NCI-H526 (cell line): ENCODE measurements at places on chromosomes 16 and 17.

DNA sequence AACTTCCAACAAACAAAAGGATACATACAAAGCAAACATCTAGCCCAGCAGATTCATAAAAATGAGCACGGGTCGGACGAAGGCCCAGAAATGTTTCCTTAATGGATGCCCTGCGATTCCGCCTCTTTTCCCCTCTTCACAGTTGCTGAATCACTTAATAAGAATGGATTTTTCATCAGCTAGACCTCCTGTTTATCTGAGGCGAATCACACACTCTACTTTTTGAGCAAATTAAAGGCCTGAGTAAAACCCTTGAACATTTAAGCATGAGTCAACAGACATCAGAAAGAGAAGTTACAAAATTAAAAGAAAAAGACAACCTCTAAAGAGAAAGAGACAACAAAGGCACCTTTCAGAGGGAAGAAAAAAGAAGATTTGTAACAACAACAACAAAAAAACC lies 44.7 kb downstream of the HS3ST3A1 start:
- DNase-seq, result no peak

DNA sequence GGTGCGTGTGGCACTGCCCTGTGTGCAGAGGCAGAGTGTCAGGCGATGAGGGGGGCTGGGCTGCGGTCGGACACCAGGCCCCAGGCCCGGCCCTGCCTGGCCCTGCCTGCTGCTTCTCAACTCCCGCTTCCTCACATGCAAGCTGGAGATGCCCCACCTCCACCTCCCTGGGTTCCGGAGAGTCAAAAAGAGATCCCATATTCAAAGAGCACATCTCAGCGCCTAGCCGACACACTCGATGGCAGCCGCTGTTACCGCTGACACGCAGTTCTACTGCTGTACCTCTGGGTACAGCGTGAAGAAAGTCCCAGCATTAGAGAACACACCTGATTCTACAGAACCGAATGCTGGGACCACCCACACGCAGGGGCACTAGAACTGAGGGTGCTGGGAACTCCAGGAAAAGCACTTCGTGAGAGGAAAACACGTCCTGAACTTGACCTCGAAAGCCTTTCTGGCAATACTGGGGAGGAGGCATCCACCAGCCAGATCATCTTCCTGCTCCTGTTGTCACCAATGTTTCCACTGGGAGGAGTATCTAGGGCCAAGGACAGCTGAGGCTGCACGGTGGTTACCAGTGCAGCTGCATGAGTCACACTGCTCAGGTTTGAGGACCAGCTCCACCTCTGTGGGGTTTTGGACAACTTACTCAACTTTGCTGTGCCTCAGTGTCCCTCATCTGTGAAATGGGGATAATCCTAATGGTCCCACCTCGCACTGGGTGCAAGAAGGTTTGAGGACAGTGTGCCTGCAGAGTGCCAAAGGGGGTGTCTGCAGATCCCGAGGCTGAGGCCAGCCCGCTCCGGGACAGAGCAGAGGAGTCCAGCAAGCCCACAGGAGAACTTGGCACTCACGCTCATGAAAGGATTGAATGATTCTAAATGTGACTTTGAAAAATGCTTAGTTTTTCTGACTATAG lies 100.4 kb upstream of the DNAH17 start:
- no peak for DNase-seq

DNA sequence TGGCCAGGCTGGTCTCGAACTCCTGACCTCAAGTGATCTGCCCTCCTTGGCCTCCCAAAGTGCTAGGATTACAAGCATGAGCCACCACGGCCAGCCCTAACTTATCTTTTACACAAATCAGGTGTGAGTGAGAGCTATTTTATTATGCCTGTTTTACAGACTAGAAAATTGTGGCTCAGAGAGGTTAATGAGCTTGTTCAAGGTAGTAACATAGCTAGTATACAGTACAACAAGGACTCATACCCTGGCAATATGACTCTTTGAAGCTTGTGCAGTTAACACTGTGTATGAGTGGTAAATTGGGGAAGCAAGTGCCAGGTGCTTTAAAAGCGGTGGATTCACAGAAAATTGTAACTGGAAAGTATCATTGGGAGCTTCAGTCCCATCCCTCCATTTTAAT lies 49.0 kb downstream of the YPEL2 start:
- DNase-seq, result no peak

DNA sequence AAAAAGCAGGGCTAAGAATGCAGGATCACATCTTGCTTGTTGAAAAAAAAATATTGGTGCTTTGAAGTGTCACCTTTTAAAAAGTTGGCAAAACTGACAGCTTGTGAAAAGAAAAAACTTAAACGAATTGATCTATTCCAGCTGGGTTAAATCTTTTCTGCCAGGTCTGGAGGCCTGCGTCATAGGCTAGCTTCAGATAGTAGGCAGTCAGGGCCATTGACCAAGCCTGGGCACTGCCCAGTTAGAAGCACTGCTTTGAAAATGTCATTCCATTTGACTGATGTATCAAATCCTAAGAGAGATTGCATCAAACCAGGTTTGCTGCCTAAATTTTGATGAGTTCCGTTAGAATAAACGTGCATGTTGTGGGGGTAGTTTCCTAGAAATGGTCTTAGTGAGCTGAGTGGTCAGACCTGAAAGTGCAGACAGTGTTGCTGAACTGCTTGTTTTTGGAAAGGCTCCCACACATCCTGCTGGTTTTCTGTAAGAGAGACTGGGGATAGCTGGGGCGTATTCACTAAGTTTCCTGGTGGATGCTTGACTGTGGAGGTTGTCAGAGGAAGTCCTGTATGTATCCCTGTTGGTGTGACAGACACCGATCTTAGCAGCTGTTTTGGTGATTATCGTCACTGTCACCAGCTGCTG lies 38.8 kb downstream of the NUP88 start:
- DNase-seq, result no peak

- no peak for DNase-seq
Measured at GRCh38 chr16:12016291-12016947, 39.9 kb downstream of the SNX29 start.

DNA sequence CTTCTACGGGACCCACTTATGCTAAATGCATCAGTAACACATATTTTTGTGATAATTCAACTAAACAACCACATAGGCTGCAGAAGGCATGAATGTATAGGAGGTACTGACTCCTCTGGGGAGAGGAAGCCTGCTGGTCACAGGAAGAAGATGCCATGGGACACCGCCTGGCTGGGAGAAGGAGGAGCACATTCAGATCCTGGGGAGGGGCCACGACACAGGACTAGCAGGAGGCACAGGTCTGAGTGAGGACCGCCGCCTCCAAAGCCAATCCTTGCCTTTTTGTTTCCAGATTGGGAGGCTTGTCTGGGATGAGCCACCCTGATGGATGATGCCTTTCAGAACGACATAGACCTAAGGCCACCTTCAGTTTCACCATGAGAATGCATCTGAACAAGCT lies 34.6 kb downstream of the MBTPS1 start:
- no peak for DNase-seq

- DNase-seq, result no peak
Measured at GRCh38 chr17:8137645-8138373, 13.9 kb upstream of the HES7 start.

- no peak for DNase-seq
Measured at GRCh38 chr16:25033852-25034251, 18.7 kb upstream of the ARHGAP17 start.

- DNase-seq, result no peak
Measured at GRCh38 chr16:54585998-54586340, 299.4 kb upstream of the IRX3 start.

DNA sequence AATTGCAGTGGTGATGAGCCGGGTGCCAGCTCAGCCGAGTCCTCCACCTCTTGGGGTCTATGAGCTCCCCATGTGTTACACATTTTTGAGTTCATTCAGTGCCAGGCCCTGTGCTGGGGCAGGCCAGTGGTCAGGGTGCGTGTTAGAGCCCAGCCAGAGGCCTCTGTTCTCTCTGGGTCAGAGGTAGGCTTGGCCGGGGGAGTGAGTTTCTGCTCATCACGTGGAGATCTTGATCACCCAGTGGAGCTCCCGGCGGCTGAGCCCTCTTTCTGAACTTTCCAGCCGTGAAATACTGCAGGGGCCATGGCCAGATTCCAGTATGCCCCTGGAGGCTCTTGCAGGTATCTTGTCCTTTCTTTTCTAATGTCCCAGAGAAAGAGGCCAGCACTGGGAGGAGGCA lies 93.0 kb downstream of the RAP1GAP2 start:
- no peak for DNase-seq

- DNase-seq, result peak; percentile 91
Measured at GRCh38 chr17:29124135-29124924, 55.9 kb downstream of the MYO18A start.

DNA sequence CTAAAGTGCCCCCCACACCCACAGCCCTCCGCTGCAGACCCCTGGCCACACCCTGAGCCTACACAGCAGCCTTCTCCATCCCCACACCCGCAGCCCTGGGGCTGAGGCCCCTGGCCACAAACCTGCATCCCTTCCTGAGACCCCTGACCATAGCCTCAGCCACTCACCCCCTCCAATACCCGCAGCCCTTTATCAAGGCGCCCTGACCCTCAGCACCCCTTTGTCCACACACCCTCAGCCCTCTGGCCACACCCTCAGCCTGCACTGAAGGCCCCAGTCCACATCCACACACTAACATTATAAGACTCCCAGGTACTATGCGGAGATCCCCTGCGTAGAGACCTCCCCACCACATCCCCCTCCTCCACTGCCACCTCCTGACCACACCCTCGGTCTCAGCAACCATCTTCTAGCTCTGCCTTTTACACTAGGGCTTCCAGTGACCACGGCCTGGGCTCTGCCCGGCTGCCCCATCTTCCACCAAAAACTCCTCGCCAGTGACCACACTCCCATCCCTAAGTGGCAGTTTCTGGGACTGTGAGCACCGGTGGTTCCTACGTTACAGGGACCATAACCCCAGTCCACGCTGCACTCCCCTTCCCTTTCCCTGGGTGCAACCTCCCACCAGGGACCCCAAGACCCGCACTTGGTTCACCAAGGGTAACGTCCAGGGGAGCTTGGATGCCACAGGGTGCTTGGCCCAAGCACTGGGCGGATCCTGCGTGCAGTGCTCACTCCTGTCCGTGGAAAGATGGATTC lies 818 bp downstream of the TPPP3 start:
- no peak for DNase-seq

DNA sequence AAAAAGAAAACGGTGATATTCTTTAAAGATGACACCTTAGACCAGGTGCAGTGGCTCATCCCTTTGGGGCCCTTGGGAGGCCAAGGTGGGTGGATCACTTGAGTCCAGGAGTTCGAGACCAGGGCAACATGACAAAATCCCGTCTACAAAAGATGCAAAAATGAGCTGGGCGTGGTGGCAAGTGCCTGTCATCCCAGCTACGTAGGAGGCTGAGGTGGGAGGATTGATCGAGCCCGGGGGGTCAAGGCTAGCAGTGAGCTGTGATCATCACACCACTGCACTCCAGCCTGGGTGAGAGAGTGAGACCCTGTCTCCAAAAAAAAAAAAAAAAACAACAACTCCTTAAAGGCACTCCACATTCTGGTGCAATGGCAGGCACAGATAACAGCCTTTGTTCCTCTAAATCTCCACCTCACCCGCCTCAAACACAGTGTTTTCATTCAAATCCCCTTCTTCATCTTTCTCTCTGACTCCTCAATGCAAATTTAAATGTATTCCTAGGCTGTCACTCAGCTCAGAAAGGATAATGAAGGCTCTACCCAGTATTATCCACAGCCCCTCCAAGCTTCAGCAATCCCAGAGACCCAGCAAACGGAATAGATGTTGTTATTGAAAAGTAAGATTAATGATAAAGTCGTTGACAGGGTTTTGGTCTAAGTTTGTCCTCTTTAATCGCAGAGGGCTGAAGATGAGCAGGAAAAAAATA lies 56.2 kb upstream of the CACNG5 start:
- no peak for DNase-seq

- no peak for DNase-seq
Measured at GRCh38 chr16:16120382-16121184, 102.7 kb downstream of the ABCC6 start.

DNA sequence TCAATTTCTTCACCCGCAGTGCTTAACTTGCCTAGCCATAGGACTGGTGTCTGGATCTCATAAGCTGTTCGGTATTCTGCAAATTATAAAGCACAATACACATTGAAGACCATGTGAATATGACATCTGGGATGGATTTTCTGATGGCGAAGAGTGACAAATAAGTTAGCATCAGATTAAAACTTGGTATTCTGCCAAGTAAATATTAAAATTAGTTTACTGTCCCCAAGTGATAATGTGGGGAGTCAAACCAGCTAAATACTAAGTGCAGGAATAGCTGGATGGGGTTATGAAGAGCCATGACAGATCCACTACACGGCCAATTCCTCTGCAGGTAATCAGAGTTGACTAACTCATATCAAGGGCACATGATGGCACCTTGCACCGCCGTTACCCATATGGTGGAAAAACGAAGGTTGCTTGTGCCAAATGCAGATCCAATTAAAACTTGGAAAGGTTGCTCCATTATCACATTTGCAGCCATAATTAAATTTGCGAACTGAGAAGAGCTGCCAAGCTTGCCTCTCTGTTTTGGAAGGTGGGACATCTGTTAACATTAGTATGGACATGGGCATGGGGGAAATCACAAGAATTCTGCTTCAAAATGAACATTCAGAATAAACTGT lies 114.9 kb upstream of the TOM1L1 start:
- DNase-seq, result no peak

- DNase-seq, result no peak
Measured at GRCh38 chr16:79164388-79164995, 436.0 kb downstream of the MAF start.

- no peak for DNase-seq
Measured at GRCh38 chr16:21727344-21727743, 63.6 kb downstream of the OTOA start.

DNA sequence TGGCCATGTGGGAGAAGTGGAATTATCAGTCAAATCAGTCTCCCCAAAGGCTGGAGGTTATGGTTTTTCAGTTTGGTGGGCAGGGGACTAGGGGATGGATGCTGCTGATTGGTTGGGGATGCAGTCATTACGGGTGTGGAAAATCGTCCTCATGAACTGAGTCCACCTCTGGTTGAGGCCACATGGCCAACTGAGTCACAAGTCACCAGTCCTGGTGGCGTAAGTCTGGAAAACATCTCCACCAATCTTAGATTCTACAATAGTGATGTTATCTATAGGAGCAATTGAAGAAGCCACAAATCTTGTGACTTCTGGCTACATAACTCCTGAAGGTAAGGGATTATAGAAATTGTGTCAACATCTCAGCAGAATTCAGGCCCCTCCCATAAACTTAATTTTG lies 5.2 kb upstream of the RNF135 start:
- DNase-seq, result no peak

- DNase-seq, result peak; percentile 85
Measured at GRCh38 chr17:41540921-41541625, 13.0 kb upstream of the KRT19 start.

- DNase-seq, result peak; percentile 63
Measured at GRCh38 chr17:7844292-7845154, 10.3 kb upstream of the TMEM88 start.

- no peak for DNase-seq
Measured at GRCh38 chr16:31480851-31481536, 1.9 kb upstream of the SLC5A2 start.

DNA sequence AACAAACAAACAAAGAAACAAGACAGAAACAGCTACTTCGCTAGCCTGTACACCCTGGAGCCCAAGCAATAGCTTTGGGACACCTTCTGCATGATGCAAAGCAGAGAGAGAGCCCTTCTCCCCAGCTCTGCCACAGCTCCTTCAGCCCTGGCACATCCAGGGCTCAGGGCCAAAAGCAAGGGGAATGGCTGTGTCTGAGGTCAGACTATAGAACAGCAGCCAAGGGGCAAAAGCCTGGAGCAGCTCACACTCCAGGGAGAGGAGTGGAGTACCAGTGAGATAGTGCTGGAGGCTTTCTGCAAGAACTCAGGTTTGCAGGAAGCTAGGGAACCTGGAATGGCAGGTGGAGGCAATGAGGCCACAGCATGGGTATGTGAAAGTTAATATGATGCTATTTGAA lies 11.6 kb upstream of the SEPHS2 start:
- no peak for DNase-seq

GRCh38 chr16:17173281-17173680 lies 297.5 kb downstream of the XYLT1 start:
- DNase-seq, result no peak
